Lower lobe of right lung (tissue), 2 donors: ENCODE measurements at places on chromosomes 5 and 9. TPM values are rescaled to one million over a fixed set of nuclear protein-coding genes. Genes with fewer than 3 reads are reported as not detected.

Gene AGXT2
- total RNA-seq, result not detected

Gene LCN15
- not detected for total RNA-seq

Gene RNF14
- total RNA-seq, result 47.1 TPM

GRCh38 chr5:87266914-87267573, 639 bp upstream of the RASA1 start:
- no peak for DNase-seq

DNA sequence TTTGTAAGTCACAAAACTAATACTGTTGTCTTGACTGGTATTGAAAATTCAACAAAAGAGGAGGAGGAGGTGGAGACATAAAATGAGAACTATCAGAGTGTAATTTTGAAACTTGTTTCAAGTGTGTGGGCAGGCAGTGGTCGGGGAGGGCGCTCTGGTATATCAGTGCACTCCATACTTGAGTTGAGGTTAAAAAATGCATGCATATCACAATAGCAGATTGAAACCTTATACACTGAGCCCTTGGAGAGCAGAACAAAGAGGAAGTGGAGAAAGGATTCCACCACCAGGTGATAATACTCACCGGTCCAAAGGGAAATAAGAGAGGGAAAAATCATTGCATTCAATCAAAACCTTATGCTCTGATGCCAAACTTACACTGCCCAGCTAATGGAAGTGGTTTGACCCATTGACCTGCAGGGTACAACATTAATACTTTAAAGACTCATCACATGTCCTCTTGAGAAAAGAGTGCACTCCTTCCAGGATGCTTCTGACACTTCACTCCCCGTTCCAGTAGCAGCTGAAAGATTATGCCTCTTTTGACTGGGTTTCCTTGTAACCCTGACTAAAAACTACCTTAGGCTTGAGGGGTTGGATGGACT, 79.5 kb upstream of the FAM169A start:
- DNase-seq, result no peak

DNA sequence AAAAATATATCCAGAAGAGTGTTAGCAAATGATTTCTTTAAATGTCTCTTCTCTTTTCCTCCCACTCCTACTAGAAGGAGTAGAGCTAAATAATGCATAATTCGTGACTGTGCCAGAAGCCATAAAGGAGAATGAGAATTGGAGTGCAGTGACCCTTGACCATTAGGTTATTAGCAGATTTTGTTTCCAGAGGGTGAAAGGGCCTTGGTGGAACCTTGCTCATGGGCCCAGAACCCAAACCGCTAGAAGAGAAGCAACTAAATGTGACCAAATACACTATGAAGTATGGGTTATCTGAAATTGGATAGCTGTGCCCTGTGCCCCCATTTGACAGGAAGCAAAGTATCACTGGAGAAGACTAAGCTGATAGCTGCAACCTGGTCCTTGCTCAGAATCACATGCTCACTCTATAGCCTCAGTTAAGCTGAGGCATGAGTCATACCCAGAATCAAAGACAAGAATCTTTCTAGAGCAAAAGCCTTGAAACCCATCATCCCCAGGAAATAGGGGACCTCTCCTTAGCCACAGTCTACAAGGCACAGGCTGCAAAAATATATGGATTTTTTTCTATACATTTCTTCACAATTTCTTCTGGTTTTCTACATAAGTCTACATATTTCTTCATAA, 36.3 kb downstream of the CAPSL start:
- DNase-seq, result no peak

DNA sequence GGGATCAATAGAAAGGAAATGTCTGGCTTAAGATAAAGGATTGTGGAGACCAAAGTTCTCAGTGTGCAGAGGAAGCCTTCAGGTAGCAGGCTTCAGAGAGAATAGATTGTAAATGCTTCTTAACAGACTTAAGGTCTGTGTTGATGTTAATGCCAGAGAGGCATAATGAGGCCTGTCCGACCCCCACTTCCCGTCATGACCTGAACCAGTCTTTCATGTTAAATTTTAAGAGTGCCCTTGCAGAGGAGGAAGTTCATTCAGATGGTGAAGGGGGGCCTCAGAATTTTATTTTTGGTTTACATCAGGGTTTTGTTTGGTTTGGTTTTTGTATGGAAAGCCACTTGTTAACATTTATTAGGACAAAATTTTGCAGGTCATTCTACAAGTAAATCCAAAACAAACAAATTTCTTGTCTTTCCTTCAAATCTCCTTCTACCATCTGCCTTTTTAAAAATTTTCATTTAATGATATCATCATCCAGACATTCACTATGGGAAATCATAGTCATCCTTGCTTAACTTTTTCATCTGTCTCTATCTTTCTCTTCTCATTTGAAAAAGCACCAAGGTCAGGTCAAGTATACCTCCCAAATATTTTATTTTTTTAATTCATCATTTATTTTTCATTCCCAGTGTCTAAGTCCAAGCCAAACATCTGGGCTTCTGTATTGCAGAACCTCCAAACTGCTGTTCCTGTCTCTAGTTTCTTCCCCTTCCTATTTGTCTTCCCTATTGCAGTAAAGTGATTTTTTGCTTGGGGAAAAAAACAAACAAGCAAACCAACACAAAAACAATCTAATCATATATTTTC, 6.9 kb upstream of the ABCA1 start:
- DNase-seq, result no peak

DNA sequence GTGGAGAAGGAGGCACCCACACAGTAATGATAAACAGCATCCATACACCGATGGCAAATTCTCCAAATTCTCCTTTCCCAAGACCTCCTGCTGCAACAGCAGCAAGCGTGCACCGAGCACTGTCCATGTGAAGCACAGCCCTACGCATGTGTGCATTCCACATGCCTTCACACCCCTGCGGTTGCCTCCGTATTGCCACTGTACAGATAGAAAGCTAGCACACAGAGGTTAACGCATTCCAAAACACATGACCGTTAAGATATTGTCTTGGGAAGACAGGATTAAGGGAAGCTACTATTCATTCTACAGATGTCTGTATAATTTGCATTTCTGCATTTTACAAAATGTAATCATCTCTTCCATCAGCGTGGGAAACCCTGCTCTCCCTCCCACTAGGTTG, 6.6 kb downstream of the FLT4 start:
- no peak for DNase-seq

DNA sequence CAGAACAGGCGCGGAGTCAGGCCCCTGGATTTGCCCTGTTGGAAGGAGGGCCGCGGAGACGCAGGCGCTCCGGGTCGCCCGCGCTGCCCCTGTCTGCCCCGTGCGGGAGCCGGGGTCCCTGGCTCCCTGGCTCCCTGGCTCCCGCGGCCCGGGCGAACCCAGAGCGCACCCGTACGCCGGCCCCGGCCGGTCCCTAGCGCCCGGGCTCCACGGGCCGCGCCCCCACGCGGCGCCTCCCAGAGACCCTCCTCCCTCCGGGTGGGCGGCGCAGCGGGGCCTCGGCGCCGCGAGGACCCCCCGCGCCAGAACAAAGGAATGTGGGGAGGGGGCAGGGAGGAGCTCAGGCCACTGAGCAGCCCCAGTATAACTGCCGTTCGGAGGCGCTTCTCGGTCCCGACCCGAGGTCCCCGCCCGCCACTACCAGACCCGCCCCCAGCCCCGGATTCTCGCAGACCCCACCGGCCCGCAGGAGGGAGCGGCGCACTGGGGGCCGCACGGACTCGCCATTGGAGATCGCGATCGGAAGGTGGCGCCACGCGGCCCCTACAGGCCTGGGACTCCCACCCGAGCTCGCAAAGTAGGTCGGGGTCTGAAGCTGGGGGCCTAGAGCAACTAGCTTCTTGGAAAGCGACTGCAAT, 2.4 kb downstream of the NFIL3 start:
- DNase-seq, result peak; percentile 52

GRCh38 chr5:51242456-51242855, 140.8 kb upstream of the ISL1 start:
- DNase-seq, result no peak

DNA sequence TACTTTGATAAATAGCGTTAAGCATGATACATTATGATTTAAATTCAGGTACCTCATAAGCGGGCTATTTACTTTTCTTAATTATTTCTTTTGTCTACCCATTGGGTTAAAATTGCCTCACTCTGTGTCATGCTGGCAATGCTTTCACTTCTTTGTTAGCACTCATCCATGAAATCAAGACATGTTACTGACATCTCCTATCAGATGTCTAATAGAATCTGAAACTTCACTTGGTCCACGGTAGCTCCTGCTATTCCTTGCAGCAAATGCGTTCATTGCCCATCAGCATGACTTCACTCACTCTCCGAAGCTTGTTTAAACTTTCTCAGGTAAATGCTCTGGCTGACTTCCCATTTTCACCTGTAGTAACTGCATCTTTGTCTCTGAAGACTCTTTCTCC, 193.5 kb upstream of the EDIL3 start:
- DNase-seq, result no peak

- DNase-seq, result no peak
Measured at GRCh38 chr9:120099065-120099464, 480.9 kb downstream of the CDK5RAP2 start.

DNA sequence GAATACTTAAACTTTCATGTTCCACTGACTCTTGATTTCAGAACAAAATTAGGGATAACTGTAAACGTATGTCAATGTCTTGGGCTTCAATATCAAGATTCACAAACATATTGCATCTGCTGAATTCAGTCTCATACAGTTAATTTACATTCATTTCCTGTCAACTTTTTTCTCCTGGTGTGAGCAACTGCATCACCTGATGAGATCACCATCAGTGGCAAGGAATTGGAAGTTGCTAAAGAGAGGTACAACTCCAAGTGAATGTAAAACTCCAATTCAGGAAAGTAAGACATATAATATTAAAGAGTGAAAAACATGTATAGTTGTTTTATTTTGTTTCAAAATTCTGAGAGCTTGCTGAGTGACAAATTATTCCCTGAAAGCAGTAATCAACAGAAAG, 1336.2 kb upstream of the C9orf72 start:
- DNase-seq, result no peak

DNA sequence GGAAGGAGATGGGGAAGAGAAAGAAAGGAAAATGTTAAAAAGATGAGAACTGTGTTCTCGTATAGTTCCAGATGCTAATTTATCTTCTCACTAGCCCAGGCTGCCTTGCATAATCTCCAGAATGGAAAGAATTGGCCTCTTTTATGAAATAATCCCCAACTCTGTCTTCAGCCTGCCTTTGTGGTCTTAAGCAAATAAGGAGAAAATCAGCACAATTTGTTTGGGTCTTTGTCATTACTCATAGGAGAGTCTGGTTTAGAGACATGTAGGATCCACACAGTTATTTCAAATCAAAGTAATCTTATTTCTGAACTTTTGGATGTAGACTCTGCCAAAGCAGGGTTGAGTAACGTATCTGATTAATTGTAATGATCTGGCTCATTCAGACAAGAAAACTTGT, 50.7 kb upstream of the CAMK4 start:
- DNase-seq, result no peak

GRCh38 chr5:136814619-136815378, 449.5 kb upstream of the TRPC7 start:
- no peak for DNase-seq

- peak; percentile 18 for DNase-seq
Measured at GRCh38 chr9:37938121-37938891, 34.4 kb upstream of the SLC25A51 start.

DNA sequence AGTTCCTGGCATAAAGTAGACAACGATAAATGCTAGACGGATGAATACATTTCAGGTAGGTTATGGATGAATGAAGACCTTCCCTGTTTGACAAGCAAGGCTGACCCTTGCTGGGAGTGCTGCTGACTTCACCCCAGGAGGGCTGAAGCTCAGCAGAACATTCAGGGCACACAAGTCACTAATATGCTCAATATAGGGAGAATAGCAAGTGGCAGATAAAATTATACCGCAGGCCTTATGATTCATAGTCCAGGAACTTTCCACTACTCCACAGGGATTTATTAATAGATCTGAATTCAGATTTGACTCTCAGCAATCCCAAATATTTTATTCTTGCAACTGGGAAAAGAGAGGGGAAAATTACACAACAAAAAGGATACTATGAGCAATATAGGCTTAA, 38.2 kb upstream of the GRAMD2B start:
- DNase-seq, result no peak

DNA sequence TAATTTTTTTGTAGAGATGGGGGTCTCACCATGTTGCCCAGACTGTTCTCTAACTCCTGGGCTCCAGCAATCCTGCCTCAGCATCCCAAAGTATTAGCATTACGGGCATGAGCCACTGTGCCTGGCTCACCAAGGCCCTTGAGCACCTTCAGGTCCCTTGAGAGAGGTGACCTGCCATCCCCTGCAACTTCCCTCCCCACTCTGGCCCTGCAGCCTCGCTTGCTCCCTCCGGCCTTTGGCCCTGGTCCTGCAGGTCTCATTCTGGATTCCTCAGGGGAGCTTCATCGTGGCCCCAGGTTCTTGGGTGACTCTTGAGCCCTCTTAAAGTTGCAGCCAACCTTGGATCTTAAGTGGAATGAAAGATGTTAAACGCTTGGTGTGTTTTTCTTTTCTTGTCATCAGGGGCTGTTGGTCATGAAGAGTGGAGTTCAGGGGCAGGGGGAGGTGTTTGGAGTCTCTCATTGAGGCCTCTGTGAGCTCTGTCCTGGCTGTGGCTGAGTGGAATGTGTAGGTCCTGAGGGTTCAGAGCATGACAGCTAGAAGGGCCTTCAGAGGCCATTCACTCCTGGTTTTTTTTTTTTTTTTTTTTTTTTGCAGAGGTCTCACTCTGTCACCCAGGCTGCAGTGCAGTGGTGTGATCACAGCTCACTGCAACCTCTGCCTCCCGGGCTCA, 33.0 kb downstream of the PPARGC1B start:
- DNase-seq, result no peak

DNA sequence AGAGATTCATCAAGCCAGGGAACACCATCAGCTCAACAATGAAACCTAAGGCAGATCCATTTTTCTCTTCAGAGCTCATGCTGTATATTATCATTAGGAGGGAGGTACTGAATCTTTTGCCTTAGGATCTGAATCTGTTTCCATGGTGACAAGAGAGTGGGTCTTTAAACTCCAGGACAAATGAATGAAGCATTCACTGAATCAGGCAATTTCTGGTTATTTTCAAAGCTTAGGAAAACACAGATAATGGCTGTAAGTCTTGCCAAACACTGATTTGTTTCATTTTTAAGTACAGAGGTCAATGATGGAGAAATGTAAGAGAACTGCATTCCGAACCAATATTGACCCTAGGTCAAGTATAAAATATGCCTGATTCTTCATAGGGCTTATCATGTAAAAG, 84.9 kb downstream of the GNA14 start:
- no peak for DNase-seq

DNA sequence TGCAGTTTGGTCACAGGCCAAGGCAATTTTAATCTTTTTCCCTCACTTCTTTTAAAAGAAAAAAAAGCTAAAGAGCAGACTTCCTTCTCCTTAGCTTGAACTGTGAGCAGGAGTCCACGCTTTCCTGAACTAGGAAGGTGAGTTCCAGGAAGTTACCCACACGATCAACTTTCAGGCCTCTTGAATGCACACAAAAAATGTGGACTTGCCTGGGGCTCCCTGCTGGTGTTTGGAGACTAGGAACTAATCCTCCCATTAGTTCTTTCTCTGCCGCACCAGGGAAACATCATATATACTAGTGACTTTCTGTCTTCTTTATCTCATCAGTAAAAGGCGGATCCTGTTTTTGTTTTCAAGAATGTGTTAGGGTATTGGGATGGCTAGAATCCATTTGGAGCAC, 240.0 kb downstream of the GOLPH3 start:
- DNase-seq, result no peak

GRCh38 chr5:82802954-82803353, 274.2 kb downstream of the TMEM167A start:
- no peak for DNase-seq

- DNase-seq, result peak; percentile 62
Measured at GRCh38 chr9:470552-471194, 256.0 kb downstream of the DOCK8 start.
